ENCODE measurements at places on chromosomes 4 and X. TPM values are rescaled to one million over a fixed set of nuclear protein-coding genes. Genes with fewer than 3 reads are reported as not detected.

The NR0B1 gene
- total RNA-seq, result 25.0 TPM

The KLHL13 gene
- 0.27 TPM for total RNA-seq

The YTHDC1 gene
- total RNA-seq, result 37.4 TPM

The INTS6L gene
- 0.31 TPM for total RNA-seq

The TEX13A gene
- total RNA-seq, result not detected

The ODAPH gene
- not detected for total RNA-seq

The NKX6-1 gene
- total RNA-seq, result 0.42 TPM
